Naive B cell (primary cell): ENCODE measurements at places on chromosomes 3 and 15. TPM values are rescaled to one million over a fixed set of nuclear protein-coding genes. Genes with fewer than 3 reads are reported as not detected.

PARP15 gene
- 17.5 TPM for polyA plus RNA-seq

CELF6 gene
- polyA plus RNA-seq, result not detected

CYP8B1 gene
- polyA plus RNA-seq, result not detected

SERPINI1 gene
- 44.7 TPM for polyA plus RNA-seq

CLEC3B gene
- not detected for polyA plus RNA-seq

ROPN1 gene
- not detected for polyA plus RNA-seq

LRRC31 gene
- not detected for polyA plus RNA-seq

SLC51B gene
- not detected for polyA plus RNA-seq

TTLL13 gene
- polyA plus RNA-seq, result not detected

LPP gene
- polyA plus RNA-seq, result 26.0 TPM

GNAI2 gene
- 523 TPM for polyA plus RNA-seq

NR2E3 gene
- polyA plus RNA-seq, result not detected
